NCI-H2081 (cell line): ENCODE measurements at places on chromosomes 2 and 18.

GRCh38 chr18:41949206-41949920 is 5.7 kb upstream of the PIK3C3 start:
- no peak for DNase-seq

- no peak for DNase-seq
Measured at GRCh38 chr2:135471106-135471505, 59.9 kb downstream of the ZRANB3 start.

DNA sequence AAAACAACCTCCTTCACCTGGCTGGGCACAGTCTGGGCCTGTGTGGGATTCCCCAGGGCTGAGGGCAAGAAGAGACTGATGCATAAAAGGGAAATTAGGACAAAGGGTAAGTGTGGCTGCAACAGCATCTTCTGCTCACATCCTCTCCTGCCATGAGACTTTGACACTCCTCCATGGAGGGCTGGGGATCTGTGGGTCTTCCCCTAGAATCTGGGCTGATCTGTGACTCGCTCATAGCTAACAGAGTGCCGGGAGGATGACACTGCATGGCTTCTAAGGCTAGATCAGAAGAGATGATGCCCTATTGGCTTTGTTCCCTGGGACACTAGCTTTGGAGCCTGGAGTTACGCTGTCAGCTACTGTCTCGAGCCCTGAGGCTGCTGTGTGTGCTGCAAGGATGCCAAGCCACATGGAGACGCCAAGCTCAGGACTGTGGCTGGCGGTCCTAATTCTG is 24.3 kb downstream of the MOCOS start:
- no peak for DNase-seq

DNA sequence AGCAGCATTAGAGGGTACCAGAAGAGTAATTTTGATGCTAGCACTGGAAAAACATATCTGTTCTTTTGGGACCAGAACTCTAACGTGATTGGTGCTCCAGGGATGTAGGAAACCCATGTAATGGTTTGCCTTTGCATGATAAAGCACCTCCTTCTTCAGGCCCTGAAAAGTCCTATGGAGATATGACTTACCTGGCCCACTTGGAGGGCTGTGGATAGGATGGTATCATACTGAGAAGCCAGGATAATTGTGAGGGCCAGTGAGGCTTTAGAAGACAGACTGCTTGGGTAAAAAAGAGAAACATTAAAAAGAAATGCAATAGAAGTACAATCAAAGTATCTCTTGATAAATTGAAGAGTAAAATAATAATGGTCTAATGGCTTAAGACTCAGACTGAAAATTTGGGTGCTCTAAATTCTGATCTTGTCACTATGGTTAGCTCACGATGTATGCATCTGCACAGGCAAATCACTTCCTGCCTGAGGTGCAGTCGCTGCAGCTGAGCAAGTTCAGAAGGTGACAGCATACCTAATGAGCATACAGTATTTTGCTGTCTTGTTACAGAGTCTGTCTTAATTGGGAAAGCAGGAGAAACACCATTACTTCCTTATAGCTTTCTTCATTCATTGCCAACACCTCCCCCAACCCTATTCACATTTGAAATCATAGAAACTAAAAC is 371.5 kb downstream of the NUP35 start:
- no peak for DNase-seq
